ENCODE measurements at places on chromosomes 1 and 21.

DNA sequence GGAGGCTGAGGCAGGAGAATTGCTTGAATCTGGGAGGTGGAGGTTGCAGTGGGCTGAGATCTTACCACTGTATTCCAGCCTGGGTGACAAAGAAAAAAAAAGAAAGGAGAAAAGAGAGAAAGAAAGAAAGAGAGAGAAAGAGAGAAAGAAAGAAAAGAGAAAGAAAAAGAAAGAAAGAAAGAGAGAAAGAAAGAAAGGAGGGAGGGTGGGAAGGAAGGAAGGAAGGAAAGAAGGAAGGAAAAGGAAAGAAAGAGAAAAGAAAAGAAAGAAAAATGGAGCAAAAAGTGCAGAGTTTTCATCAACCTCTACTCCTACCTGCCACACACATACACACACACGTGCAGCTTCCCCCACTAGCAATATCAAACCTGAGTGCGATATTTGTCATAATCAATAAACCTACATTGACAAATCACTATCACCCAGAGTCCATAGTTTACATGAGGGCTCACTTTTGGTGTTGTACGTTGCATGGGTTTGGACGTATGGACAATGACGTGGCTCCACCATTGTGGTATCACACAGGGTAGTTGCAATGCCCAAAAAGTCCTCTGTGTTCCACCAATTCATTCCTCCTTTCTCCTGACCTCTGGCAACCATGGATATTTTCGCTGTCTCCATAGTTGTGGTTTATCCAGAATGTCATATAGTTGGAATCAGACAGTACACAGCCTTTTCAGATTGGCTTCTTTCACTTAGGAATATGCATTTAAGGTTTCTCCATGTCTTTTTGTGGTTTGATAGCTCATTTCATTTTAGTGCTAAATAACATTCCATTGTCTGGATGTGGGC is 36.5 kb downstream of the EVA1C start:
- DNase-seq, result no peak

DNA sequence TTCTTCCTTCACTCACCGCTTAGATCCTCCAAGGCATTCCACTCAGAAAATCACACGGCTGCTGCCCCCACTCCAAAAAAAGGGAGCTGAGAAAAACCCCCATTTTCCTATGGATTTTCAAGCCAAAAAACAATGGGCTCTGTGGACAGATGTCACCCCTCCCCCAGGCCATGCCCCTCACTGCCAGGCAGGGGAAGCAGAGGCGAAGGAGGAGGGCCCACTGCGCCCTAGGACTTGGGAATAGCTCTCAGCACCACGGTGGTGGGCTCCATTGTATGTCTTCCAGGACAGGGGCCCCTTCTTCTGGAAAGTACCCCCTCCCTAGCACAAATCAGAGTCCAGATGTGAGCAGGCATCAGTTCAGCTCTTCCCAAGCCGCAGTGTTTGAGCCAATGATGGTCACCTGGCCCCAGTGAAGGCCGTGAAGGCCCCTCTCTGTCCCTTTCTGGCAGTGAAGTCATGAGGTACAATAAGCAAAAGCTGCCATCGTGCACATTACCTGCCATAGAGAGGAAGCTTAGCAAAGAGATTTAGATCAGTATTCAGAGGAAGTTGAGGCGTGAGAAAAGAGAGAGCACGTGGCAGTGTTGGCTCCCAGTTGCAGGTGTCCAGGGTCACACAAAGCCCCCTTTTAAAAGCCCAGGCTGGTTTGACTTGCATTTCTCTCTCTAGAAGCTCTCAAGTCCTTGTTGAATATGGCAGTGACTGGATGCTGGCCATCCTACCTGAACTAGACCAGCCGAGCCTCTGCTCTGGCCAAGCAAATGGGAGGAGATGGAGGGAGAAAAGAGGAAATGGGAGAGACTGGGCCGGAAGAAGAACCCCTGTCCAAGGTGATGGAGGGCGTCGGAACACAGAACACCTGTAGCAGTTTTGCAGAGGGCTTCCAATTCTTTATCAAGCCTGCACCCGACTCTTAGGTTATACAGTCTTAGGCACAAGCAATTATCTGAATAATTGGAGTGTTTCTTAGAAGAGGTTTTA is 149.0 kb downstream of the TOMM20 start:
- no peak for DNase-seq

- DNase-seq, result no peak
Observed at GRCh38 chr1:43425045-43425444, 28.7 kb downstream of the HYI start.

- no peak for DNase-seq
Observed at GRCh38 chr21:28235169-28235895, 757.3 kb downstream of the LTN1 start.

DNA sequence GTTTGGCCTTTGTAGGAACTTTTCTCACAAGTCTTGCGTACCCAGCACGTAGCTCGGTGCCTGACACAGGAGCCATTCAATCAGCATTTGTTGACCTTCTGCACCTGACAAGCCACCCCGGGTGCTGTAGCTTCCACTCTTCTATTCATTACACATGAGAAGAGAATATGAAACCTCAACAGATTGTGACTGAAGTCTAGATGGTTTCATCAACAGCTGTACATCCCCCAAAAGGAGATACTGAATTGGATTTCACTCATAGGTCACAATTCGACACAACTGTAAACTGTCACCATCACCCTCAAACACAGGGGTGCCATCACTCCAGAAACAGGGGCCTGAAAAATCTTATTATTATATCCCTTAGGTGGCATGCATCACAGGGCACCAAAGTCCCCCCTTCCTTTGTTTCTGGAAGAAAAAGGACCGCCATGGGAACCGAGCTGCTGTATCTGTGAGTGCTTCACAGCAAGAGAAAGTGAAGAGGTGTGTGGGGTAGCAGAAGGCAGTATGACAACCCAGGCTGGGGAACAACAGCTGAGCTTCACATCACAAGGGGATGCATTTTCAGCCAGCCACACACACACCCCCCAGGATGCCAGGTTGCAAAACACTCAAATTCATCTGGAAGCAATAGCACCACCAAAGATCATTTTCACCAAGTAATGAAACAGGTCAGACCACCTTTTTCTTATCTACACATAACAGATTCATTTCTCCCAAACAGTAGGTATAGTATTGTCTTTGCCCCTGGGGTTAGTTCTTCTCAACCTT is 225.7 kb downstream of the TOMM20 start:
- DNase-seq, result no peak

GRCh38 chr1:6261615-6261995 is 707 bp upstream of the GPR153 start:
- no peak for DNase-seq

DNA sequence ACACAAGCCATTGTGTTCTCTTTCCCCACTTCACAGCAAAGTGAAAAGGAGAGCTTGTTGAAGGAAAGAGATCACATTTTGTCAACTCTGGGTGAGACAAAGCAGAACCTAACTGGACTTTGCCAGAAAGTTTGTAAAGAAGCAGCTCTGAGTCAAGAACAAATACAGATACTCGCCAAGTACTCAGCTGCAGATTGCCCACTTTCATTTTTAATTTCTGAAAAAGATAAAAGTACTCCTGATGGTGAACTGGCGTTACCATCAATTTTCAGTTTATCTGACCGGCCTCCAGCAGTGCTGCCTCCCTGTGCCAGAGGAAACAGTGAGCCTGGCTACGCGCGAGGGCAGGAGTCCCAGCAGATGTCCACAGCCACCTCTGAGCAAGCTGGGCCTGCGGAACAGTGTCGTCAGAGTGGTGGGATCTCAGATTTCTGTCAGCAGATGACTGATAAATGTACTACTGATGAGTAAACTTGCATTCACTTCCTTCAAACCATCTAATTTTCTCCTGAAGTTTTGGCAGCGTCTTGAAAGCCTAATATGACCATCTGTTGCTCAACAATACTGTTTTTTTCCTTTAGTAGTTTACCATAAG is 43.7 kb downstream of the BACH1 start:
- DNase-seq, result peak; percentile 66

GRCh38 chr21:18716578-18717138 is 313.1 kb upstream of the TMPRSS15 start:
- DNase-seq, result no peak

DNA sequence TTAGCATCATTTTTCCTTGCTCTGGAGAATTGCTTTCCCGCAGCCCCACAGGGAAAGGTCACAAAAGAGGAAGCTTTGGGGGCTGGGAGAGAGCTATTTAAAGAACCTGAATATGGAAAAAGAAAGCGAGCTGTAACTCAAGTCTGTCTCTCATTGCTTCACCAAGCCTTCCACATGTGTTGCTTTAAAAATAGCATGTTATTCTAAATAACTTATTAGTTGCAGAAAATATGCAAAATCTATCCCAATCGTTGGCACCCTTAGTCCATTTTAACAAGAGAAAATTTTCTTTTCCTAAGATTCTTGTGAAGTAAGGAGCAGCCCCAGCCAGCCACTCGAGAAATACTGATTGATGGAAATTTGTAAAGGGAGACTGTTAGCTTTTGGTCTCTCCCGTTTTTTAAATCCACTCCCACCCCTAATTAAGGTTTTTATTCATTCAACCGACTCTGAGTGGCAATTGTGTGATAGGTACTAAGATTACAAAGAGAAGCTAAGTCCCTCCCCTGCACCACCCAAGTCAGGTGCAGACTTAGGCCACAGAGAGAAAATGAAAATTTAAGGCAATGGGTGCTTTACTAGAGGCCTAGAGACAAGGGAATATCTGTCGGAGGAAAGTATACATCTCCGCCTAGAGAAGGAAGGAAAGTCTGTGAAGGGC is 802 bp downstream of the CYP4X1 start:
- DNase-seq, result no peak

DNA sequence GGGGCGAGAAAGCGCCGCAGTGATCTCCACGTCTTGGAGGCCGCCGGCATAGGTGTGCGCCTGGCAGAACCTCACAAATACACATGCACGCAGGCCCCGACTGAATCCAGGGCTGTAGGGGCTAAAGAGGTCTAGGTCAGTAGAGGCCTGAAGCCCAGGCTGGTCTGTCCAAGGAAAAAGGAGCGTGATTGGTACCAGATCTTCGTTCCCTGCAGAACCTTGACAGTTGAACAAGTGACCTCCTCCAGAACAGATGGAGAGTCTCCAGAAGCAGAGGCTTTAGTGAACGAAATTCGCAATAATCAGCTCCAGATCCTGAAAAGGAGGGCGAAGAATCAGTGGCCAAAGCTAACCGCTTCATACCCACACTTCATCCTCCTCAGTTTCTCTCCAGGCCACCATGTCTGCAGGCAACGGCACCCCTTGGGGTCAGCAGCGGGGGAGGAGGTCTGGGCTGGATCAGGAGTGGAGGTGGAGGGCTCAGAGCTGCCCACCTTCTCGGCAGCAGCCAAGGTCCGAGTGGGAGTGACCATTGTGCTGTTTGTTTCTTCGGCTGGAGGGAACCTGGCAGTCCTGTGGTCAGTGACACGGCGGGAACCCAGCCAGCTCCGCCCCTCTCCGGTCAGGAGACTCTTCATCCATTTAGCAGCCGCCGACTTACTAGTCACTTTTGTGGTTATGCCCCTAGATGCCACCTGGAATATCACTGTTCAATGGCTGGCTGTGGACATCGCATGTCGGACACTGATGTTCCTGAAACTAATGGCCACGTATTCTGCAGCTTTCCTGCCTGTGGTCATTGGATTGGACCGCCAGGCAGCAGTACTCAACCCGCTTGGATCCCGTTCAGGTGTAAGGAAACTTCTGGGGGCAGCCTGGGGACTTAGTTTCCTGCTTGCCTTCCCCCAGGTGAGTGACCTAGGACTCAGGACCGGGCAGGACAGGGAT is 749 bp upstream of the PEX11B start:
- DNase-seq, result no peak

DNA sequence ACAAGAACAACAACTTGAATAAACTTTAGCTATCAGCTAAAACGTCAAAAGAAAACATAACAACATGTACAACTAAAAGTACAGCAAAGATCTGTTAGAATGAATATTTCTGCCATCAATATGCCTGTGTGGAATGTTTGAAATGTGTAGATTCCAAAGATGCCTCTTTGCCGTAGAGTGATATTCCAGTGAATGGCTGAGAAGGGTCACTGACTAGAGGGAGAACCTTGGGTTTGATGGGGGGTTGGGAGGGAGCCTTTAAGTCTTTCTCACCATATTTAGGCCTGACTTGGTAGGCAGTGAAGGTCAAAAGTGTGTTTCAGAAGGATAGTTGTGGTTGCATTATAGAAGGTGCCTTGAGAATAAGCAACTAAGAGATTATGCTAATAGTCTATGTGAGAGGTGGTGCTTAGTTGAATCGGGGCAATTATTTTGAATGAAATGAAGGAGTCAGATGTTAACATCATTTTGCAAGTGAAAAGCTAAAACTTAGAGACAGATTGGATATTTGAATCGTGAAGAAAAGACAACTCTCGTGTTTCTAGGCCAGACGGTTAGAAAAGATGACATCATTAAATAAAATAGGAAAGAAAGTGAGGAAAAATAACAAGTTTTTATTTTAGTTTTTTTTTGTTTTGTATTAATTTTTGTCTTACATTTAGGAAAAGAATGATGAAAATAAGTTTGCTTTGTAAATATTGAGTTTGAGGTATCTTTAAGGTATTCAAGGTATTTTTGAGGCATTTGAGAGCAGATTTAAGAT is 53.8 kb downstream of the PLA2G4A start:
- no peak for DNase-seq
